ENCODE measurements at places on chromosomes 4 and X.

DNA sequence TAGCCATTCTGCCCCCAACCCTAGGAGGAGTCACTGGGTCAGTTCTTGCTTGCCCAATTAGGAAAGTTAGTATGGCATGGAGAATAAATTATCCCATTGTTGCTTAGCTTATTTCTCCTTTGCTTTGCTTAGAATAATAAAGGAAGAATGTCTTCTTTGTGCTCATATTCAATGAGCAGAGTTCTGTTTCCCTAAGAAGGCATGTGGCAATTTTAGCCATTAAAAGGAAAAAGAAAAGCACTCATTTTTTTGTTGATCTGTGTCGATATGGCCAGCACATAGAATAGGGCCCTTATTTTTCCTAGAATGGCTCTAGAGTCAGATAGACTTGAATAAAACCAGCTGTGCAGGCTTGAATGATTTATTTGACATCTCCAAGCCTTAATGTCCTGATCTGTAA is 166.4 kb upstream of the PPARGC1A start:
- no peak for DNase-seq

GRCh38 chrX:27444093-27444908 is 18.8 kb downstream of the PPP4R3C start:
- DNase-seq, result no peak

DNA sequence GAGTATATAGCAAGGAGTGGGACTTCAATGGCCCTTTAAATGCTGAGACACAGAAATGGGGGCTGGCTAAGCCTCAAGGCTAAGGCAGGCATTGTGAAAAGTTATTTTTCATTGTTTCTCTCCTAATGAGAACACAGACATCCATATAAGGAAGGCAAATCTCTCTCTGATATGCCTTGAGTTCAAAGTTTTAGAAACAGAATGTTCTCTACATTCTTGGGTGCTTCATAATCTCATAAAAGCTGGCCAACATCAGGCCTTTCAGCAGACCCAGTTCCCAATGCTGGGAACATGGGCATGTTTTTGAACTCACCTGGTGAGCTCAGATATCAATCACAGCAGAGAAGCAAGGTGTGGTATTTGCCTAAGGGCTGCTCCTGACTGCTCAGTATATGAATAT is 19.4 kb upstream of the RAB40A start:
- DNase-seq, result no peak

DNA sequence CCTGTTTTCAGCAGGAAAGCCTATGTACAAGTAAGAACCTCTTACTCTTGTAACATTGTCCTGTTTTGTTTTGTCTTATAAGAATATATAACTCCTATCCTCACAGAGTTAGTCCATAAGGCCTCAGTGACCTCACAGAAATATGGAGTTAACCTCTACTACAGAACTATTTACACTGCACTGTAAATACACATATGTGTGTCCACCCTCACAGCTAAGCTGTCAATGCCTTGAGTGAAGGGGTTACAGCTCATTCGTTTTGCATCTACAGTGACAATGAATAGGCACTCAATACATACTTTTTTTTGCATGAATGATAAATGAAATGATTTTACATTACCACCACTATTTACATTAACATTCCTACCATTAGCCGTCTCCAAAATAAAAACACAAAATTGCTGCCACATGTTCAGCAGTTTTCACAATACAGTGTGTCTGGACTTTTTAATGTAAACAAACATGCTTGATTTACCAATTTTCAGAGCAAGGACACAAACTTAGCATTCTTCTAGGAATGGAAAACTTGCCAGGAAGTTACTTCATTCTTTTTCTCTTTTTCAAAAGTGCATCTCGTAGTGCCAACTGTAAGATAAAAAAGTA is 9.5 kb upstream of the NAAA start:
- no peak for DNase-seq

- peak; percentile 52 for DNase-seq
Observed at GRCh38 chrX:45758319-45758718, 557.6 kb upstream of the DIPK2B start.

DNA sequence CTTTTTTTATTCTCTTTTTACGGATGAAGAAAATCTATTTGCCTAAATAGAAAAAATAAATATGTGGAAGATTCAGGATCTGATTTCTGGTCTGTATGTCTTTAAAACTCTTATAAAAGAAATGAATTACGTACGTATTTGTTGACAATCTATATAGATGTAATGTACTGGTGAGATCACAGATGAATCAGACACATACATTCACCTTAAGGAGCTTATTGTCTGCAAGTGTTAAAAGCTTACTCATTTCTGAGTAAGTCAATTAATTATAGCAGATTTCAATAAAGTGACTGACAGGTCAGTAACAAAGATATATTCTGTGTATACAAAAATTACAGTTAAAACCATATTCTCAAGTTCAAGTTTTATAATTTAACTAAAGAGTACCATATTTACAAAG is 66.6 kb upstream of the NAF1 start:
- no peak for DNase-seq

DNA sequence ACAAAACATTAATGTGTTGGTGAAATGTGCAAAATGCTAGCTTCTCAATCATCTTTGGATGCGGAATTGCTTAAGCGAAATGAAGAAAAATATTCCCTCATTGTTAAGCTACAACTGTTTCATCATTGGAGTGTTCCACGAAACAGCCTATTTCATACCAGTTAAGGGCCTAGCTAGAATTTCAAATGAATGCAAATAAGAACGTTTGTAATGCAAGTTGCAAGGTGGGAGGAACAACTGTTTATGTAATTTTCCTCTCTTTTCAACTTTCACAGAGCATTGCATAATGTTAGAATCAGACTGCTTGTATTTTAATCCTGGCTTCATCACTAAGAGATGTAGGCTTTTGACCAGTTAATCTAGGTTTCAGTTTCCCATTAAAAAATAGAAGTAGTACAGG is 480.1 kb downstream of the IL1RAPL1 start:
- no peak for DNase-seq

DNA sequence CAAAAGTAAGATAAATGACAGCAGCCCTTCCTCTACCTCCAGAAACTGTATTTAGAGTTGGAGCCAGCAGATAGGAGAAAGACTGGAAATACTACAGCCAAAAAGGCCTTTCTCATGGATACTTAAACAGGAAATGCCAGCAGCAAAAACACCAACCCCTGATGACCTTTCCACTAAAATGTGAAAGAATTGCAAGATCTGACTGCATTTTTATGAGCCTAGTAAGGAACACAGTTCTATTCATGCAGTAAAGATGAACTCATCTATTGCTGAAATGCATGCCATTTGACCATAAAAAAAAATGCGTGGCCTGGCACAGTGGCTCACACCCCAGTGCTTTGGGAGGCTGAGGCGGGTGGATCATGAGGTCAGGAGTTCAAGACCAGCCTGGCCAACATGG is 19.9 kb downstream of the ABCG2 start:
- DNase-seq, result no peak

- no peak for DNase-seq
Observed at GRCh38 chr4:139247241-139247640, 32.8 kb downstream of the MGARP start.

DNA sequence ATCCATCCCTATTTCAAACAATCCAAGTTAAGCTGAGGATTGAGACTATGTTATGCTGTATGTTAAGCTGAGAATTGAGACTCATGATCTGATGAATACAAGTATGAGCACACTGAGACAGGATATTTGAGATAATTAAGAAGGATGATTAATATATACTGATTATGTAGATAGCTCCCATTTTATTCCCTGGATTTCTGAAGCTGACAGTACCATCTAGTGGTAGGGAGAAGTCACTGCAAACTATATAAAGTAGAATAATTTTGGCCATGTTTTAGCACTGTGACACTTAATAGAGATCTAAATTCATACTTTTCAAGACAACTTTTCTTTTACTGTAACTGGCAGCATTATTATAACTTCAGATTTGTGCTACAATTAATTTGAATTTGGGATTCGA is 63.8 kb upstream of the HPRT1 start:
- no peak for DNase-seq

DNA sequence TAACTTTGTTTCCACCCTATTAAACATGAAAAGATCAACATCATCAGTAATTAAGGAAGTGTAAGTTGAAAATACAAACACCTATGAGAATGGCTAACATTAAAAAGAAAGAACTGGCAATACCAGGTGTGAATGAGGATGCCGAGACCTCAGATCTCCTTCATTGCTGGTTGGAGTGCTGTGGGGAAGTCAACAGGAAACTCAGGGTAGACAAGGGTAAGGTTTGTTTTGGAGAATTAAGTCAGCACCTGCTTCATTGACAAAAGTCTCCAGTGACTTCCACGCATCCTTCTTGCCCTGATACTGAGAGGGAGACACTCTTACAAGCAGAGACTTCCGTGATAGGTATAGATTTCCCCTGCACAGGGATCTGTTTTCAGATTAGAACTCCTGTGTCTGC is 106.1 kb downstream of the IRF2 start:
- no peak for DNase-seq

- DNase-seq, result no peak
Observed at GRCh38 chrX:14997271-14997670, 124.0 kb downstream of the MOSPD2 start.

- no peak for DNase-seq
Observed at GRCh38 chrX:111372086-111372485, 39.9 kb downstream of the DCX start.

DNA sequence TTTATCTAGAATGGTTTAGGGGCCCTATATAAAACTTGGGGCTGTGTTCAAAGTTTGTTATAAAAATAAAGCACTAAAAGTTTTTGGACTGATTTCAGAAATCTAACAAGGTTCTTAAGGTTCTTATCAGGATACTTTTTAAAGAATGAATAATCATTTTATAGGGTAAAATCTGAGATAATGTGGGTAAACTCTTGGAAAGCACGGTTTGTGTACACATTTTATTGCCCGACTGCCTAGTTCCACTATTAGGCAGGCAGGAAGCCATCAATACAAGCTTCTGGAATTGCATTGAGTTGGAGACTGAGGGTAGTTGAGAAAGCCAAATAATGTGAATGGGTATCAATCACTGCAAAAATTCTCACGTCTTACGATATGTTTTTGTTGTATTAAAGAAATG is 331.0 kb upstream of the PITX2 start:
- DNase-seq, result no peak

DNA sequence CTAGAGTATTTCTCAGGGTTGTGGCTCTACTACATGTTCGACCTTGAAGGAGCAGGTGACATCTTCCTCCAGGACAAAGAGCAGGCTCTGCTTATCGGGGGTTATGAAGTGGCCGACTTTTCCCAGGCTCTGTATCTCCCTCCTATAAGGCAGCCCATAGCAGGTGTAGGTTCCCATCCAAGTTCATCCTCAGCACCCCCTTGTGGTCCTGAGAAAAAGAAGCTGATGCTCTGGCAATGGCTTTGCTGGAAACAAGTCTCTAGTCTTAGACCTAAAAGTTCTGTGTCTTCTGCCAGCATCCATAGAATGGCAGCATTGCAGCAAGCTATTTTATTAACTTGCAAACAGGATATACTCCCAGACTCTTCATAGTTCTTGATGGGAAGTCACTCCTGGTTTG is 836.6 kb upstream of the PRKX start:
- DNase-seq, result peak; percentile 3

DNA sequence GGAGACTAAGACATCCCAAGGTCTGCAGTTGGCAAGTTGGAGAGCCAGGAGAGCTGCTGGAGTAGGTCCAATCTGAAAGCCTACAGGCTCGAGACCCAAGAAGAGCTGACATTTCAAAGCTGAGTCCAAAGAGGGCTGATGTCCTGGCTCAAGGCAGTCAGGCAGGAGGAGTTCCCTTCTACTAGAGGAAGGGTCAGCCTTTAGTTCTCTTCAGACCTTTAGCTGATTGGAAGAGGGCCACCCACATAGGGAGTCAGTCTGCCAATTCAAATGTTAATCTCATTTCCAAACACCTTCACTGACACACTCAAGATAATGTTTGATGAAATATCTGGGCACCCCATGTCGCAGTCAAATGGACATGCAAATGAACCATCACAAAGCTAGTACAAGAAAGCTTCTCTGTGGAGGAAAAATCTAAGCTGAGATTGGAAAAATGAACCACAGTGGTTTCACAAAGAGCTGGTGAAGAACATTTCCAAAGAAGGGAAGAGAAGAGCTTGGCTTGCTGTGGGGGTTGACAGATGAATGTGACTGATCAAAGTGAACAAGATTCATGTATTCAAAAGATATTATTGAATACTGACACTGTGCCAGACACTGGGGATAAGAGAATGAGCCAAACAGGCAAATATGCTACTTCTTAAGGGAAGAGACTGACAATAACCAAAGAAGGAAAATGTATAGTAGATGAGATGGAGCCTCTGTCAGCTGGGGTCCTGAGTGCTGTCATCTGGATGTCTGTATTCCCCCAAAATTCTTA is 61.2 kb downstream of the STK32B start:
- no peak for DNase-seq

DNA sequence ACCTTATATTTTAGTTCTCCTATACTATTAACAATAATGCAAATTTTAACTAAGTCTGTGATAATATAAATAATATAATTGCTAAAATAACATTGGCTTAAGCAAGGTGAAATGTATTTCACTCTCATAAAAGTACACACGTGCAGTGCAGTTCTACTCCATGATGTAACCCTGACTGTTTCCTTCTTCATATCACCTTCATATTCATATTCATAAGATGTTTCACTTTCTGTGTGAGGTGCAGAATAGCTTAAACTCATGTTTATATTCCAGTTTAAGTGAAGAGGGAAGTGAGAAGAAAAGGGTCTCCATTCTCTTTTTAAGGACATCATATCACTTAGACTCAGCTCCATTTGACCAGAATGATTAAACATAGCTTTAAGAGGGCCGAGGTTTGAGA is 1810.0 kb upstream of the PCDH10 start:
- DNase-seq, result no peak

DNA sequence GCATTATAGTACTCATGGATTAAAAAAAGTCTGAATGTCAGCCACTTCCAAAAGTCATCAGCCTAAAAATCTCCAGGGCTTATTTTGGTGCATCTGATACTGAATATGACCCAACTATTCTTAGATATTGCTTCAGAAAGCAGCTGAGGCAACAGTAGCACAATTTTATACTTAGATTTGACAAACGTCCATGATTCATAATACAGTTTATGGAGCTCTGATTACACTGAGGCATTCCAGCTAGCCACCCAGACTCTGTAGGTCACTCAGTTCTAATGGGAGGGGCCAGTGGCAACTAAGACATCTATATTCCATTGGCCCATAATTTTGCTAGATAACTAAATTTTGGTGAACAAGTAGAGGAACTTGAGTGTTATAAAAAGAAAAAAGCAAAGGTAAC is 10.3 kb downstream of the SPATA4 start:
- no peak for DNase-seq

- no peak for DNase-seq
Observed at GRCh38 chr4:119113033-119113655, 22.5 kb upstream of the MYOZ2 start.

All from stimulated activated CD4-positive, alpha-beta T cell treated with anti-CD3 and anti-CD28 coated beads, Interleukin-4, amount 100 ng/mL, for 24 hours (primary cell).